NCI-H82 (cell line): ENCODE measurements at places on chromosomes 7 and 10.

GRCh38 chr7:132764762-132765161 is 188.5 kb upstream of the PLXNA4 start:
- no peak for DNase-seq

- peak; percentile 79 for DNase-seq
These were observed 53.0 kb upstream of the PPP1R17 start for GRCh38 chr7:31633894-31634494.

DNA sequence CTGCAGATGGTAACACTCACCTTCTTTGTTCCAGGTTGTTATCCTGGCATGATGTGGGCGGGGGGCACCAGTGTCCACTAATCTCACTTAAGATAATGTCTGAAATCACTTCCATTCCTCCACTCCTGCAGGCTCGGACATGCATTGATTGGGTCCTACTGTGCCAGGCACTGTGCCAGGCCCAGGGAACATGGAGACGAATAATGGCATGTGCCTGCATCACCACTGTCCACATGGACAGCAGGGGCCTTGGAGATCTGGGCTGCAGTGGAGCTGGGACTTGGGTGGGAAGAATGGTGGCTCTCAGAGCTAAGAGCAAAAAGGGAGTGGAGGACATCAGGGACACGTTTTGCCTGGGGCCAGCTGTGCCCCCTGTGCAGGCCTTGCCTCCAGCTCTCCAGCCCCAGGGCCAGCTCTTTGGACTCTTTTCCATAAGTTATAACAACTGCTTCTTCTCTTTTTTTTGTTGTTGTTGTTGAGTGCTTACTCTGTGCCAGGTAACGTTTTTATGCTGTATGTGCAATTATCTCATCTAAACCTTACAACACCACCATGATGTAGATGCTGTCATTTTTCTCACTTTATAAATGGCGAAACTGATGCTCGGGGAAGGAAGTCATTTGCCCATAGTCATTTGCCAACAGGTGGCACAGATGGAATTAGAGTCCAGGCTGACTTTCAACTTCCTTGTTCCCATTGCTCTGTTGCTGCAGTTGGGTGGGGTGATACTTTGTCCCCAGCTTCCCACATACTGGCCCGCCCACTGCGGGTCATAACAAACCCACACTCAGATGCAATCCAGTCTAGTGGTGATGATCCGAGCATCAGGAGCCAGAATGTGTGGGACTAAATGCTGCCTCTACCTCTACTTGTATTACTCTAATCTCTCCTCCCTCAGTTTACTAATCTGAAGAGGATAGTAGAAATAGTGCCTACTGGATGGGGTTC is 19.1 kb downstream of the PLPP4 start:
- DNase-seq = no peak

- no peak for DNase-seq
These were observed 65.0 kb downstream of the PIP4K2A start for GRCh38 chr10:22649390-22649841.

DNA sequence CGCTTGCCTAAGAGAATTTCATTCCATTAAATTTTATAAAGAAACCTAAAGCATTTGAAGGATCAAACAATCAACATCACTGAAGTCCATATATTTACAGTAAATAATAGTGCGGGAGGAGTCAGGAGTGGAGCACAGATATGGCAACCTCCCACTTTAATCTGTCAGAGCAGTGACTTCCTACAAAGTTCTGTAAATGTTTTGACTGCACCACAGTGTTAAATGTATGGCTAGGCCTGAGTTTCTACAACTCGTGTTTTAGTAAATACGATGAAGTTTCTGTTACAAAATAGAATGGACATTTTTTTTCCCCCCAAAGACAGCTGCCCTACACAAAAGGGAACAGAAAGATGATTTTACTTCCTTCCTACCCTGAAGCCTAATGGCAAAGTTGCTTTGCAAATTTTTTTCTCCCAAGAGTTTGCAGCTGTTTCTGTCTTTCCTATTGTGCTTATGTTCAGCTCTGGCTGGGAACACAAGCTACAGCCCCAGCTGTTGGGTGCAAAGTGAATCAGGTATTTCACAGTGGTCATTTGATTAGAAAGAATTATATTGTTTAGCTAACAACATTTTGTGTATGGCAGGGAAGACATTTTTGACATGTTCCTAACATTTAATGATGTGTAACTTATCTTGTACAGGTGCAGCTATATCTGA is 62.1 kb downstream of the MET start:
- no peak for DNase-seq

DNA sequence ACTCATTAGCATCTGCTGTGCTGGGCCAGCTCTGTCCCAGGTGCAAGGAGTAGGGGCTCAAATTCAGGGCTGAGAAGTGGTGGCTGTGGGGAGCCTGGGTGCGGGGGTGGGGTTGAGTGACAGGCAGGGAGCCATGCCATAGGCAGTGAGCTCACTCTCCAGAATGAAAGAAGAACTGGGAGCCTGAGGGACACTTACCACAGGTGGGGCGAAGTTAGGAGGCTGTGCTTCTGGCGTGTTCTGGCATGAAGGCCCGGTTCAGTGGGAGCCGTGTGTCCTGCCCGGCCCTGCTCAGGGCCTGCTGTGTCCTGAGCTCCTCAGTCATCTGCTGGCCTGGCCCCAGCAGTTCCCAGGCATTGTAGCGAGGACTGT is 62.5 kb downstream of the MKI67 start:
- no peak for DNase-seq

DNA sequence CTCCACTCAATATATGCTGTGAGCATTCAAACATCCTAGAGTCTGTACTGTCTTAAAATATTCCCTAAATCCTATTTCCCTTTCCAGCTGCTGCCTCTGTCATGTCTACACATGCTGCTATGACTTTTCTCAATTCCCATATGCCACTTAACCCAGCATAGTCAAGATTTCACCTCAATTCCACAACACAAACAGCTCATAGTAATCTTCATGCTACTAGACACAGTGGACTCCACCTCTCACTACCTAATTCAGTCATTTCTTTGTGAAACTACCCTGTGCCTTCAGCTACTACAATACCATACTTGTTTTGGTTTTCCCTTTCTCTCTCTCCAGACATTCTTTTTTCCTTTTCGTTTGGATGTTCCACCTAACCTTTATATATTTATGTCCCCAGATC is 45.5 kb downstream of the GSAP start:
- no peak for DNase-seq

GRCh38 chr10:115026746-115027140 is 66.4 kb upstream of the ATRNL1 start:
- DNase-seq = no peak

DNA sequence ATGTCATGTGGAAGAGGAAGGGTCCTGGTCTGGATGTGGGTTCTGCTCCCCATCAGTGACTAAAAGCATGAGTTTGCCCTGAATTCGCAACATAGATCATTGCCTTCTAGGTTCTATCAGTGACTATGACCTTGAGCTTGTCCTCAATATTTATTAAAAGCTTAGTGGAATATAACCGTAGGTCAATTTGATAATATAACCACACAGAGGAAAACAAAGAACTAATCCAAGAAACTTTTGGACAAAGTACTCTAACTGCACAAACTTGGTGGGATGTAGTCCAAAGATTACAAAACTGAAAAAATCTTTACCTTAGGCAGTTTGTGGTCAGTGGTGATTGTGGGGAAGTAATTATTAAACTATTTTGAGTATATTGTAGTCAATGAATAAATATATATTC is 152.9 kb downstream of the CYP26A1 start:
- no peak for DNase-seq

DNA sequence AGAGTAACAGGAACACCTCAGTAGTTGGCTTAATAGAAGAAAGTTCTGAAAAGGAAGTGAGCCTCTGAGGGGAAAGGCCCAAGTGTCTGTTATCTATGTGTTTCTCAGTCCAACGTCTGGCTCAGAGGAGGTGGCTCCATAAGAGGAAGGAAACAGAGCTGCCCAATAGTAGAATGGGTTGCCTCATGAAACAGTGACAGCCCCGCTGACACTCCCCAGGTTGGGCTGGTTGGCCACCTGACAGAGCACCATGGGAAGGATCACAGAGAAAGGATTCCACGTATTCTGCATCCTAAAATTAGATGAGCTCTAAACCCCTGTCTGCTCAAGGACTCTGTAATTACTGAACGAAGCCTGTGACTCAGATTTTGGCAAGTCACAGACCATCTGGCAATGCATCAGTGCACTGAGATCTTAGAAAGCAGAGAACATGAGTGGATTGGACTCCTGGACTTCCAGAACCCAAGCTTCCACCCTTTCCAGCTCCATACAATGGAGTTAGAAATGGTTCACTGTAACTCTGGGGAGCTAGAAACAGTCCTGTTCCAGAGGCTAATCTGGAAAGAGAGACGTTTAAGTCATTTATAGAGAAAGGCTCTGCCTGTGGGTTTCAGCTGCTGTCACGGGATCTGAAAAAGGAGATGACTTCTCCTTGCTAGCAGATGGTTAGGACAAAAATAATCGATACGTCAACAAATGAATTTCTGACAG is 2.9 kb downstream of the PKD2L1 start:
- DNase-seq = peak; percentile 83
